ENCODE measurements at places on chromosomes 5 and 9.

DNA sequence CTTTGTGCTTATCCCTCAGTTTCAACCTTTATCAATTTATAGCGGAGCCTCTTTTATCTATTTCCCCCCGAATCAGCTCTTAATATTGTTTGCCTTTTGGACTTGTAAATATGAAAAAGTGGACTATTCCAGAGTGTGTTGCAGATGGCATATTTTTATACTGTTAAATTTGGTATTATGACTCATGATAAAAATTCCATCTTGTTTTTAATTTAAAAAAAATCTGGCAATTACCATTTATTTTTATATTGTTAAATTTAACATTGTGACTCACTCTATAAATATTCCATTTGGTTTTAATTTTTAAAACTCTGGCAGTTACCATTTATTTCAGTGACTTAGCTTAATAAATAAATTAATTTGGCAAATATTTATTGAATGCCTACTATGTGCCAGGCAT lies 37.5 kb downstream of the RBM27 start:
- DNase-seq = no peak

GRCh38 chr5:180938294-180938693 lies 39.3 kb downstream of the BTNL8 start:
- no peak for DNase-seq

- DNase-seq = no peak
These were observed 53.0 kb upstream of the BOD1 start for GRCh38 chr5:173669483-173669882.

DNA sequence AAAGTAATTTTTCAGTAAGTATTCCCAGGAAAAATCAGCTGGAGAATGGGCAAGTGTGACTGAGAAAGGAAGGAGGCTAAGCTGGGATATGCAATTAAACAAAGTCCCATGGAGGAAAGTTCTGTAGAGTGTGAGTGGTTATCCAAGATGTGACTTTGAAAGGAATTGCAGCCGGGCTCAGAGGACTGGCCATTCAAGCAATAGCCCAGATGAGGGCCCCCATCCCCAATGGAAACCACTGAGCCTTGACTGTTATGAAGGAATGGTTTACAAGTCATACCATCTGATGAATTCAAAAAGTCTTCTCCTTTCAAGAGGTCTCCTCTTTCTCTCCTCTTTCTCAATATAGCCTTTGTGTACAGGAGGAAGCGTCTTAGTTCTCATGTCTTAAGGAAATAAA lies 6.5 kb downstream of the LVRN start:
- no peak for DNase-seq

GRCh38 chr5:98105681-98106080 lies 667.8 kb upstream of the RGMB start:
- DNase-seq = no peak

DNA sequence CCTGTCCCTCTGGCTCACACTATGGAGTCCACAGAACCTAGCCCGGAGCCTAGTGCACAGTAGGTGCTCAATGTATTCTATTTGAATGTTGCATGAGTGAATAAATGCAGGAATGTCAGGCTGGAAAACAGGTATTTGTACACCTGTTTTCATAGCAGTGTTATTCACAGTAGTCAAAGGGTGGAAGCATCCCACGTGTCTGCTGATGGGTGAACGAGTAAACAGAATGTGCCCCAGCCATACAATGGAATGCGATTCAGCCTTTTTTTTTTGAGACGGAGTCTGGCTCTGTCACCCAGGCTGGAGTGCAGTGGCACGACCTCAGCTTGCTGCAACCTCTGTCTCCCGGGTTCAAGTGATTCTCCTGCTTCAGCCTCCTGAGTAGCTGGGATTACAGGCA lies 31.5 kb upstream of the IER5L start:
- DNase-seq = no peak

GRCh38 chr5:119031905-119032304 lies 39.0 kb upstream of the DMXL1 start:
- DNase-seq = no peak

- DNase-seq = no peak
These were observed 17.6 kb downstream of the NSUN2 start for GRCh38 chr5:6615034-6615815.

DNA sequence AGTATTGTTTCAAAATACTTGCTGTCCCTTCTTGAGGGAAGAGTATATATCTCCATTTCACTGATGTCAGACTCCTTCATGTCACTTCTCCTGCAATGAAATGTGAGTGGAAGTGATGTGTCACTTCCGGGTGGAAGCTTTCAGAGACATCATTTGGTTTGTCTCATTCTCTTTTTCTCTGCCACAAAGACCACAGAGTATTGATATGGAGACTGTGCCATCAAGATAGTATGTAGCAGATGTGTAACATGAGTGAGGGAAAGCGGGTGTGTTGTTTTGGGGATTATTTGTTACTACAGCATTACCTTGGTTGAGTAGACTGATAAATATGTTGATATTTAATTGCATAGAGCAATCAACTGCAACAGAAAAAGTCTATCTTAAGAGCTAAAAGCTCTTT lies 169.8 kb downstream of the FBXL7 start:
- no peak for DNase-seq

GRCh38 chr9:87614397-87614796 lies 111.5 kb upstream of the CTSL start:
- DNase-seq = no peak

DNA sequence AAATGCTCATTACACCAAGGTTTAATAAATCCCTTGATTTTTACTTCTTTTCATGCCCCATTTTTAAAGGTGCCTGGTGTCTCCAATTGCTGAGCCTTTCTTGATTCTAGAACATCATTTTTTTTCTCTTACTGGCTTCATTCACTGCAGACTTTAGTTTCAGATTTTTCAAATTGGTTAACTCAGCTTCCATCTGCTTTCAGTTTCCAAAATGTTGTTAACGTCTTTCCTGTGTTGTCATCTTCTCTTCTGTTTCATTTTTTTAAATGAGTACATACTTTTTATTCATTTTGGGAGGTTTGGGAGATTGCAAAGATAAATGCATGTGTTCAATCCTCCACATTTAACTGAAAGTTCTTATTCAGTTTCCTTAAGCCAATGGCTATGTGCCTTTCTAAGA lies 126.4 kb upstream of the CCNG1 start:
- DNase-seq = no peak

DNA sequence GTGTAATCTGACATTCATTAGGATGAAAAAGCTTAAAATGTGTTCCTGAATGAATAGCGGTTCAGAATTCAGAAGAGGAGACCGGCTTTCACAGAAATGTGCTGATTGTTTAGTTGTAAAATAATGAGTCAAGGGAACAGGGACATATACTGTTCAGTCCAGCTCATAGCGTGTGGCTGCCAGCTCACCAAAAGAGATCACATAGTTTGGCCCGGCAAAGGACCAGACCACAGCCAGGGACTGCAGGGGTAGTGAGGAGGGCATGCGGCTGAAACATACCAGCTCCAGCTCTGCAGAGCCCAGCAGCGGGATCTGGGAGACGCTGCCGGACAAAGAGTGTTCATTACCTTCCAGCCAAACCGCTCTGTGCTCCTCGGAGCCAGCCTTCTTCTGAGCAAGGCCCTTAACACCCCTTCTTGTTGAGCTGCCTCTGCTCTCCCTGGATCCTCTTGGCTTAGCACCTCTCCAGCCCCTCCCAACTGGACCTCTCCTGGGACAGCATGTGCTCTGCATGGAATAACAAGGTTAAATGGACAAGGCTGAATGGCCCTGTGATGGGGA lies 116.8 kb upstream of the CNTLN start:
- no peak for DNase-seq

GRCh38 chr5:89668821-89669220 lies 740.7 kb downstream of the CETN3 start:
- DNase-seq = no peak

DNA sequence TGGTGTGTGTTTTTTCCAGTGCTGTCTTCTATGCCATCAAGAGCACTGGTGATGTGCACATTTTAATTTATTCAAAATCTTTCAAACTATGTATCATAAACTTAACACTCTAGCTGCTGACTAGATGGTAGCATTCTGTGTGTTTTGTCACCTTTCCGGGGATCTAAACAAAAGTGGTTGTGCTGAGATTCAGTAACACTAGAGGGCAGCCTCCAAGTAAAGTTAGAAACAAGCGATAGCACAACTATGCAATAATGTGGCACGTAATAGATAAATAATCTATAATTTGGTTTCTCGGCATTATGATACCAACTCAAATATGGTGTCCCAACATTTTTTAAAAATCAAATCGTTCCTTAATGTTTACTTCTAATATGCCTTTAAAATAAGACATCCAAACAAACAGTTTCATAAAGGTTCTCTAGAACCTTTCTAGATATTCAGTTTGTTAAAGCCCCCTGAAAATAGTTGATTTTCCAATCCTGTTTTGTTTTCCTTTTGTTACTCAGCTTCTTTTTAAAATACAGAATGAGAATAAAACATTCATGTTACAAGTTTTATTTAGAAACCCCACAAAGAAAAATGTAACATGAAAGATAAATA lies 16.9 kb downstream of the SEMA6A start:
- no peak for DNase-seq

Measured in stimulated activated CD8-positive, alpha-beta memory T cell treated with anti-CD3 and anti-CD28 coated beads, Interleukin-7, amount 100 ng/mL, for 4 hours (primary cell).